ENCODE measurements at places on chromosomes 4 and X.
A peak's percentile ranks its signal among the peaks of the same experiment; 100 is the strongest.

DNA sequence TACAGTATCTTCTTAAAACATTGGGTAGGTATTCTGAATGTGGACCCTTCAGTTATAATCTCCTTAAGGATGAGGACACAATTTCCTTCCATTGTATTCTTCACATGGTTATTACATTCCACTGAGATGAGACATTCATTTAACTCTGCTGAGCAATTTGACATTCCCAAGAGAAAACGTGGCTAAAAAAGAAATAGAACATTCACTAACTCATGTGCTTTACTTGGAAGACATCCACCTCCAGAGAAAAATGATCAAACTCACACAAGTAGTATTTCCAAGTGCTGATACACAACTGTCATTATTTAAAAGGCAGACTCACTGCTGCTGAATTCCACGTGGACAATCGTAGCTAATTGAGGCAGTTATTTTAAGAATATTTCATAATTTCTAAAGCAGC, 227.9 kb upstream of the ANKRD50 start:
- peak; percentile 74 for DNase-seq

- DNase-seq = no peak
Measured at GRCh38 chr4:632926-633325, 7.6 kb downstream of the PDE6B start.

- DNase-seq = no peak
Measured at GRCh38 chr4:14887842-14888433, 114.3 kb upstream of the CPEB2 start.

DNA sequence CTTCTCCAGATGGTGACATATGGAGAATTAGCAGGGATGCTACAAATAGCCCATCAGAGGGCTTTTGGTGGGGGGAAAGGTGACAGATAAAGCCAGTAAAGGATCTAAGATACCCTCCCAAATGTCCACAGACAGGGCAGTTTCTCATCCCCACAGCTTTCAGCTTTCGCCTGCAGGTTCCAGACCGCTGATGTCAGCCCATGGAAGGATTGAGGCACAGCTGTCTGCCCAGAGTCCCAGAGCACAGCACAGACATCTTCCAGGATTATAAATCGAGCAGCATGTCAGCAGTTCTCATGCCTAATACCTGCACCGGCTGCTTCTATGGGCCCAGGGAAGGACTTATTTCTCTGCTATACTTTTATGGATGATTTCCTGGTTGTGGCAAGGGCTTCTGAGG, 96.7 kb upstream of the MXRA5 start:
- no peak for DNase-seq

GRCh38 chr4:98260579-98261404, at the start of gene RAP1GDS1:
RAP1GDS1 (plus strand) TSS chr4:98261384; CDS start chr4:98261566, 182 bp downstream.
- peak; percentile 99 for DNase-seq

- peak; percentile 42 for DNase-seq
Measured at GRCh38 chr4:86359944-86360478, at the start of gene MAPK10. MAPK10 (minus strand) TSS chr4:86360053.

DNA sequence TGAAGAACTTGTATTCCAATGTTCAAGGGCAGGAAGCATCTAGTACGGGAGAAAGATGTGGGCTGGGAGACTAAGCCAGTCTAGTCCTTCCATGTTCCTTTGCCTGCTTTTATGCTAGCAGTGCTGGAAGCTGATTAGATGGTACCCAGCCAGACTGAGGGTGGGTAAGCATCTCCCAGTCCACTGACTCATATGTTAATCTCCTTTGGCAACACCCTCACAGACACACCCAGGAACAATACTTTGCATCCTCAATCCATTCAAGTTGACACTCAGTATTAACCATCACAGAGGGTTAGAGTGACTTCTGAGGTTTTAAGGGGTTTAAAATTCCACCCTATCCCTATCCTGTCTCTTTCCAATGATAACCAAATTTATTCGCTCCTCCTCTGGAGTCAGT, 6.5 kb downstream of the HMGN5 start:
- DNase-seq = no peak

- no peak for DNase-seq
Measured at GRCh38 chrX:153926858-153927671, 1.0 kb upstream of the ARHGAP4 start.

- DNase-seq = no peak
Measured at GRCh38 chrX:133698298-133698697, 283.0 kb upstream of the GPC4 start.

DNA sequence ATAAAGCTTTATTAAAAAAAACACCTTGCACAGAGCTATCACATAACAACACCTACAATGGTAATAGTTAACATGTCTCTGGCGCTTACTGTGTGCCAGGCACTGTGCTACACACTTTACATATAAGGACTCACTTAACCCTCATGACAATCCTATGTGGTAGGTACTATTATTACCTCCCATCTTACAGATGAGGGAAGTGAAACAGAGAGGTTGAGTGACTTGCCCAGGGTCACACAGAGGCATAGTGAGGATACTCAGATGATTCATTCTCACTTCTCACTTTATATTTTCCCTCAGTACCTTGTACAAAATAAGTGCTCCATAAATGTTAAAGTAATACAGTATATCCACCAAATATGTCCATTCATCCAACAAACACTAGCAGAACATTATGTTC, 43.4 kb upstream of the IQSEC2 start:
- DNase-seq = no peak

GRCh38 chr4:7043284-7044136, at the start of gene TADA2B:
TADA2B (plus strand) TSS chr4:7043372; CDS start chr4:7043580, 208 bp downstream.
- no peak for DNase-seq

GRCh38 chrX:24741330-24741729, 47.6 kb downstream of the POLA1 start:
- no peak for DNase-seq

- DNase-seq = no peak
Measured at GRCh38 chrX:135512508-135513129, 7.8 kb upstream of the INTS6L start.

DNA sequence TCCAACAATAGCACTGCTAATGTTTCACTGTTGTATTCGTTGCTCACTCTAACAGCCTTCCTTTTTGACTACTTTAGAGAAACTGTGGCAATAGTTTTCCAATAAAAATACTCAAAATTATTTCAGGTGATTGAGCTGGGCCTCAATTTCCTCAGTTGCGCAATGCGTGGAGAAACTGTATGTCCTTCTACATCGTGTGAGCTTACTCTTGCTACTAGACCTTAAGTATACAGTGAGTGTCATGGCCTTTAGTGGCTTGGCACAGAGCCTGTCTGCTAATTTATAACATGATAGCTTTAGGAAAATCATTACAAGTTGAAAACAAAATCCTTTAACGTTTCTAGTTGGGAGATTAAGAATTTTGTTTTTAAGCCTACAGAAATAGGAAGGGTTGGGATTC, 114.5 kb downstream of the COL4A6 start:
- no peak for DNase-seq

DNA sequence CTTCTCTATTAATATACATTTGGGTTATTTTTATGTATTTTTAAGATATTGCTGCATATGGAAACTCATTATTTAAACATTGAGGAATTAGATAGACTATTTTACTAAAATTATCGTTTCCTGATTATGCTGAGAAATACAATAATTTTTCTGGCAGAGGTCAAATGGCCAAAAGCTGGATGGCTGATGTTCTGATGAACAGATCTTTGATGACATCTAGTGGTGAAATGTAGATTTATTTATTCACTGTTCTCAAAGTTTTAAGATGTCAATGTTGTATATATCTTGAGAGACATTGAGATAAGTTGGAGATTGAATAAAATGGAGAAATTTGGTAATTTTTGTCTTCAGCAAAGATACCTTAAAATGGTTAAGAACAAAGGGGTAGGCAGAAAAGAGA, 96.2 kb downstream of the UGT8 start:
- peak; percentile 17 for DNase-seq

DNA sequence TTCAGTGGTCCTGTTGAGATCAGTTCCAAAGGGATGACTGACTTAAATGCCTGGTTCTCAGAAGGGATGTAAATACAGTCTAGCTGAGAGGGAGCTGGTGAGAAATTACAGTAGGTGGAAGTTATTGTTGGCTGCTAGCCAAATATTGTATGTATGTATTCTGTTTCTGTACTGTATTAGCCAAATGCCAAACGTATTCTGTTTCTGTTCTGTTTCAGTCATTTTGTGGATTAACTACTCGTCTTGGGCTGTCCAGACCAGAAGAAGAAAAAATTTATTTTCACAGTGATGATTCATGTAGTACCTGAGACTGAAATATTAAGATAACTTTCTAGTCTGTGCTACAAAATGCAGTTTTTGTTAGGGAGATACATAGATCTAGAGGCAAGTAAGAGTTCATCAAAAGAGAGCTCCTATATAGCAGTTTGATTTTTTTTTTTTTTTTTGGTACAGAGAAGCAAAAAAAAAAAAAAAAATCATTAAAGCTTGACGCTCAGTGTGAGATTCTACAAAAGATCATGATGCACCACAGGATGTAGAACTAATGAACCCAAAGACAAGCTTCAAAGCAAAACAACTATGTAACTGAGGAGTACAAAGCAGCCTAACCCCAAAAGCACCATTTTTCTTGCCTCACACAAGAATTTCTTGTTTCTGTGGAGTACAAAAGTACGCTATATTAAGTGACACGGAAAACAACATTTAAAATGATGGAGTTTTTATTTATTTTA, 54.8 kb downstream of the CASP6 start:
- DNase-seq = no peak

DNA sequence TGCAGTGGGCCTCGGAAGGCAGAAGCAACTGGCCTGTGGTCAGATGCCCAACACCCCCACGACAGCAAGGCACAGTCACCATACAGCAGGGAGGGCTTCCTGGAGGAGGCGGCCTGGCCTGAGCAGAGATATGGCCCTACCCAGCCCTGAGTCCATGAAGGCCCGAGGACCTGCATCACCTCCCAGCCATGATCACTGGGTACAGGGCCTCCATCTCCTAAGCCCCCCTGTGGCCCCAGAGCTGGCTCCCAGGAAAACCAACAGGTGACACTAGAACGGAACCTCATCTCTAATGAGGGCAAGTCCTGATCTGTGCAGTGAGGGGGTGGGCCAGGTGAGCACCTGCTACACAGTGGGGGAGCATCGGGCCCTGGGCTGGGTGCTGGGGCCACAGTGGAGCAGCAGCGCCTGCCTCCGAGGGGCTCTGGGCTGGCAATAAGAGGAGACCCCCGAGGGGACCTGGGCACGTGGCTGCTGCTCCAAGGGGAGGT, 26.2 kb upstream of the MXD4 start:
- DNase-seq = no peak

DNA sequence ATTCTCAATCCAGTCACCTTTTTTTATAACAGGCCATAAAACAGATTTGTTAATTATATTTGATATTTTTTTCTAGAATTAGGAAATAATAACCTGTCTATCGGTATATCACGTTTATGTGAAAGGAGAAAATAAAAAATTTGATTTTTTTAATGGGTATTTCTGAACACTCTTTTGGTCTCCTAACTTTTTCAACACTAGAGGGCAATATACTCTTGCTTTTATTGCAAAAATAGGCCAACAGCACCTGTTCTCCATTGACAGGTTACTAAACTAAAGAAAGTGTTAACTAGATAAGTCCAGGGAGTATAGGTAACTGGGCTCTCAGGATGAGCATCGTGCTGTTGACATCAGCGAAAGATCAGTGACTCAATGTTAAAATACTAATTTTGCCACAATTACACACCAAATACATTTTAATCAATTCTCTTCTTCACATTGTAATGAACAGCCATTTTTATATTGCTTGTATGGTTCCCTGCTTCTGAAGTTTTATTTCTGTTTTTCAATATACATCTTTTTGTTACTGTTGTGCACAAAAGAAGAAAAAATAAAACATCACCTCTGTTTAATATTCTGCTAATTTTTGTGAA, 22.8 kb downstream of the NDST4 start:
- peak; percentile 8 for DNase-seq

DNA sequence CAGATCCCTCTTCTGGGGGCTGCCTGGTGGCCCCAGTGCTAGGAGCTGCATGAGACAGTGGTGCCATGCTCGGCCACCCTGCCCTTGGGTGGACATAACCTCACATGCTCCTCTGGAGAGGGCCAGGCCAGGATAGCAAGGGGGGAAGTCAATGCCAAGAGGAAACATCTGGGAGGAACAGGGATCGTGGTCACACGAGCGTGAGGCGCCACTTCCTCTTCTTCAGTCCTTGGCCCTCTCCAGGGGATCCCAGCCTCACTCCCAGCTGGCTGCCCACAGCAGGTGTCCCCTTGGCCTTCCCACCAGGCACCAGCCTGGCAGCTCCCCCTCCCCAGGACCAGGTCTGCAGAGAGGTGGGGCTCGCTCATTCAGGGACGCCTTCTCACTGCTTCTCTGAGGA, 28.6 kb downstream of the TBC1D14 start:
- DNase-seq = no peak

- DNase-seq = no peak
Measured at GRCh38 chrX:29419774-29420553, 795.4 kb upstream of the MAGEB2 start.

- no peak for DNase-seq
Measured at GRCh38 chr4:29276150-29276549, 1444.0 kb upstream of the PCDH7 start.

DNA sequence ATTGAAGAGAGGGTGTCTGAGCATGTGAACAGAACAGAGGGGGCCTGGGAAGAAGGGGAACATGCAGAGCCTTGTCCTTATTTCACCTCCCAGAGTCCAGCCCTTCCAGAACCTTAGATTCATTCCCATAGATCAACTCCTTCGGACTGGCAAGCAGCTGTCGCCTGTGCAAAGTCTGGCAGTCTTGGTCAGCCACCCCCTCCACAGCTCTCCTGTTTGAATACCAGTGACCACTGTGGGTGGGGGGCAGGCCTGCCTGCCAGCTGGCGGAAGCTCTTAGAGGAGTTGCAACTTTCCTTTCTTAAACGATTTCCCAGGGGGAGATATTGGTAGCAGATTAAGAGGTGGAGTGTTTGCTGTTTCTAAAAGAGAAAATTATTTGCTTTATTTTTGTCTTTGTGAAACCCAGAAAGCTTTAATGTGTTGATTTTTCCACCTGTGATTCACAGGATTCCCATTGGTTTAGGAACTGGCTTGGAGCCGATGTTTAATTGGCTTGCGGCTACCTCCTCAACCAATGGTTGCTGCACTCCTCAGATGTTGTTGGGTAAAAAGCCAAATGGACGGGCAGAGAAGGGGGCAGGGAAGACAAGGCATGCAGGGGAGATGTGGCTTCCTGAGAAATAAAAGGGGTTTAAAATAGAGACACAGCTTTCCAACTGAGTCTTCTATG, 62.2 kb upstream of the PRPS1 start:
- peak; percentile 63 for DNase-seq

- DNase-seq = no peak
Measured at GRCh38 chrX:138982365-138982764, 270.8 kb upstream of the FGF13 start.

DNA sequence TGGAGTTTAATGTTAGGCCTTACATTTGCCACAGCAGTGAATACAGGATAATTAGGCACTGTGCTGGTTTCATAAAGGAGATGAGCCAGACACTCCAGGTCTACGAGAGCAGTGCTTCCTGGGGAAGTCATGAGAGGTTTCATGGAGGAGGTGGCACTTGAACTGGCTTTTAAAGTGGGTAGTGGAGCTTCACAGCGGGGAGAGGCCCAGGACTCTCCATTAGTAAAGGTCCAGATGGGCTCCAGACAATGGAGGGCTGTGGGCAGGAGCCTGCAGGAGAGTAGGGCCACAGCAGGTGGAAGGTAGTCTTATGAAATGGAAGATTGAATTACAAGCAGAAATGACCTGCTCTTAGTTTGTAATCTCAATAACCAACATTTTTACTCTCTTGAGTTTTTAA, 29.0 kb downstream of the CLDN22 start:
- no peak for DNase-seq
